ENCODE measurements at places on chromosomes 1 and 21.
A peak's percentile ranks its signal among the peaks of the same experiment; 100 is the strongest.

- DNase-seq: no peak
Observed at GRCh38 chr21:45482899-45483821, 59.1 kb downstream of the SLC19A1 start.

- DNase-seq: no peak
Observed at GRCh38 chr1:219372916-219373615, 199.4 kb downstream of the LYPLAL1 start.

- no peak for DNase-seq
Observed at GRCh38 chr1:201217851-201218250, 27.2 kb downstream of the IGFN1 start.

GRCh38 chr1:162753998-162754585 is 36.4 kb upstream of the HSD17B7 start:
- DNase-seq: no peak

DNA sequence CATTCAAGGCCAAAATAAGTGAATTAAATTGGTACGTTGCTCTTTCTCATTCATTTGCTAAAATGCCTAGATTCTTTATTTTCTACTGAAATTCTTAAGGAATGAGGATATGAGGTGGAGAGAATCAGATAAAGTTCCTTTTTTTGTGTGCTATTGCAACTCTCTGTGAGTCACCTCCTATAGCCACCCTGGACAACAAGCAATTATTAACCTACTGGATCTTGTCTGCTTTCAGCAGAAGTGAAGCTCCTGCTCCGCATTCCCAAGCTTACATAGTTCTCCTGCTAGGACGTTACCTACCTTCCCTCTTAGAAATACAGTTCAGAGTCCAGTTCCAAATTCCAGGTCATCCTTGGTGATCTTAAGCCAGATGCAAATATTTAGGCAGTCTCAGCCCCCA is 4.8 kb upstream of the KCNJ6 start:
- DNase-seq: peak; percentile 15

DNA sequence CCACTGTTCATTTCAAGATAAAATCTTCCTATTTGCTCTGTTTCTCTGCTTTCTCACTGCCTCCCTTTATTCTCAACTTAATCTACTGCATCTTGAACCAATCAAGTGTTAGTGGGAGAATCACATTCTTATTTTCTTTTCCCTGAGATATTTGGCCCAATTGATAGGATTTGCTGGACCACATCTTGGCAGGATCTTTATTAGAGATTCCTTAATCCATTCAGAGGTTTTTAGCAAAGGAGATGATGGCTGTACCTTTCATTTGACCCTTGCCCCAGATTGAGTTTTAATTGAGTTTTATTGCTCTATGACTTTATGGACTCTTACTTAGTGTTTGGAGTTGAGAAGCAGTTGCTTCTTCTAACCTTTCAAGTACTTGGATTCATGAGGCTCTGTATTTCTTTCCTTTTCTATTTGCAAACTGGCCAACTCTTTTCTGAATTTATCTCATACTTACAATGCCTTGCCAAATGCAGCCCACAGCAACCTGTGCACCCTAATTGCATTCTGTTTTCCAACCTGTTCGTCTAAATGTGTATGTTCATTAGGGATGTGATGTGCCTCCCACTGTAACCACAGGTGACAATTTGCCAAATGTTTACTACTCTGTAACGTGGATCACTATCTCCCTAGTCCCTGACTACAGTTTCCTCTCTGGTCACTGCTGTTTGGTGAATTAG is 274.8 kb upstream of the KAZN start:
- DNase-seq: no peak

GRCh38 chr1:93692983-93693591 is 11.4 kb upstream of the BCAR3 start:
- DNase-seq: peak; percentile 77

DNA sequence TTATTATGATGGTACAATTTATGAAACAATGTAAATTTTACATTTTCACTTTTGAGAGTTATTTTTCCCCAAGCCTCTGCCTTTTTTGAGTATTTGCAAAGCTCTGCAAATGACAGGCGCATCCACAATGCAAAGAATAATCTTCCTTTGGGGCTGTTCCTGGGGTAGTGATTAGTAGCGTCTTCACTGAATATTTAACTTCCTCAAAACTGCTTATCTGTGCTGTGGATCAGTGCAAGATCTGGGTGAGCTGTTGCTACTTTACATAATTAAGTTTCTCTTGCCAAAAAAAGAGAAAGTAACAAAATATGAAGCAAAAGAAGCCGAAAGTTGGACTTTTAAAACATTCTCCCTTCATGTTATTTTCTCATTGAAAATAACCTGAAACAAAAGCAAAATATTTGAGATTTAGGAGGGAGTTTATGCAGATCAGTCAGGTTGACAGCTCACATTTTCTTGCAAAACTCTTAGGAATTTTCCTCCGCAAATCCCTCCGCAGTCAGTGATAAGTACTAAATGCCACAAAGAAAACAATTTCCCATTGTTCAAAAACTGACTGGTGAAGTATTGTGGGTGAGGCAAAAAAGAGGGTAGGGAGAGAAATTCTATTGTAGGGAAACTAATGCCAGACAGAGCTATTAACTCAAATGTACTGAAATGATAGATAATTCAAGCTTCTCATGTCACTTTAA is 276.4 kb upstream of the B3GALT2 start:
- DNase-seq: peak; percentile 78

DNA sequence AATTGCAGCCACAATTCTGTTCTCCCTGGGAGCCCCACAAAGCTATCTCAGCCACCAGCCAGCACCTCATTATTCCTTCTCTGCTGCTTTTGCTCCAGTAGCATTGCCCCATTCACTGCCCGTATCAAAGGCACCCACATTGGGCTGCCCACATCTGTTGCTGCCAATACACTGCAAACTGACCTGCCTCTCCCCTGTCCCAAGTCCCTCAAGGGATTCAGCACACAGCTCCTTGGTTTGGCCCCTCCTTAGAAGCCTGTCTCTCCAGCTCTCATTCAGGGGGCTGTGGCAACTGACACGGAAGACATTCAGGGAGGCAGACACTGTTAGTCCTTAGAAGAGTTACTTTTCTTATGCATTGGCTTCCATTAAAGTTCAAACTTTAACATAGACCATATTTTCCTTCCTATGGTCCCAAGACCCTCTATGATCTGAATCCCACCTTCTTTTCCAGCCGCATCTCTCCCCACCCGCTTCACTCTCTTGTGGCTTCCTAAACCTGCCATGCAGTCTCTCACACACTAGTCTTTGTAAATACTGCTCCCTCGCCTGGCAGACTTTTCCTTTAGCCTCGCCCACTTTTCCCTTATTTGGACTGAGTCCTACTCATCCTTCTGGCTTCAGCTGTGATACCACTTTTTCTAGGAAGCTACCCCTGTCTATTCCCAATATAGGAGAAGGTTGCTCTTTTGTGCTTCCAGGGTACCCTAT is 19.3 kb upstream of the KLHDC8A start:
- peak; percentile 56 for DNase-seq

DNA sequence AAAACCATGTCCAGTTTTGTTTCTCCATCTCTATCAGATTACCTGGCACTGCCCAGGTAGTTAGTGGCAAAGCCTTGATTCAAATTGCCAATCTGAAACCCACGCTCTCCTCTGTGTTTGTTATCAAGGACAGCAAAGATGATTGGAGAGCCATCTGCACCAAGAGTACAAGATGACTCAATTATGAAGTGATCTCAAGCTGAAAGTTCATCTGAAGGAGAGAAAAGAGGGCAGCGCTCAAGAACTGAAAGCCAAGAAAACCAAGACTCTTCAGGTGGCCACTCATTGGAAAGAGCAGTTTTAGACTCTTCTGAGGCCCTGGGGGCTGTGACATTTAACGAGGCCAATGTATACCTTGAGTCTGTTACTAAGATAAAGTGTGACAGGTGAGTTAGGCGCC is 13.8 kb downstream of the RXRG start:
- no peak for DNase-seq

GRCh38 chr1:228275179-228275429 is 67.3 kb downstream of the OBSCN start:
- no peak for DNase-seq

- DNase-seq: no peak
Observed at GRCh38 chr1:210311726-210312493, 16.8 kb upstream of the HHAT start.

DNA sequence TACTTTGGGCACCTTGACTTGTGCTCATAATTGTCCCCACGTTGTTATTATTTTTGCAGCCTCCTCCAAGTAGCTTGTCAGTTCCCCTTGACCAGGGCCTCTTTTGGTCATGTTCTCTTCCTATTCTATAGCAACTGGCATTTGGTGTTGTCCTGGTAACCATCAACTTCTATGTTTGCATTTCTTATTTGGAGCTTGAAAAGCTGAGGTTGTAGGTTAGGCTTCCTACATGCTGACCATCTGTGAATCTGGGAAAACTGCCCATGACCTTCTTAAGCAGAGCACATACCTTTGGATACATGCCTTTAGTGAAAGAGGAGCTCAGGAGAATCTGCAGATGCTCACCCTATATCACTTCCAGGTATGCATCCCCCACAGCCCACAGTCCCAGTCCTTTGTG is 160.8 kb downstream of the HHAT start:
- DNase-seq: no peak

GRCh38 chr1:204652497-204652896 is 33.0 kb downstream of the LRRN2 start:
- DNase-seq: no peak

DNA sequence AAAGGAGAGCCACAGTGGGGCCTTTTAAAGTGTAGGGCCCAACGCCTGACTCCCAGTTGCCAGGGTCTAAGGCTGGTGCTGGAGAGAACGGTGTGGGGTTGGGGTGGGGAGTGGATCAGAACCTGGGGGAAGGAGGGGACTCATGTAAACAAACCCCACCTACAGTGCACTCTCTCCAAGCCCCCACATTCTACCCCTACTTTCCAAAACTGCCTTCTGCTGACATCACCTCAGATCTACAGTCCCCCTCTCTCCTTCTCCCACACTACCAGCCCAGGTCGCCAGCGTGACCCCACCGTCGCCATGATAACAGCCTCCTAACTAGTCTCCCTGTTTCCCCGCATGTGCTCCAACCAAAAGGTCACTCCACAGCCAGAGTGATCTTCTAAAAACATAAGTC is 26.6 kb downstream of the TNNT2 start:
- no peak for DNase-seq

- DNase-seq: no peak
Observed at GRCh38 chr1:228059634-228060457, 22.7 kb upstream of the ARF1 start.

GRCh38 chr1:178818416-178818815 is 52.5 kb downstream of the ANGPTL1 start:
- DNase-seq: peak; percentile 47

GRCh38 chr1:53398576-53399365 is 60.4 kb upstream of the DMRTB1 start:
- no peak for DNase-seq

GRCh38 chr1:102219463-102219862 is 222.7 kb upstream of the OLFM3 start:
- DNase-seq: no peak

DNA sequence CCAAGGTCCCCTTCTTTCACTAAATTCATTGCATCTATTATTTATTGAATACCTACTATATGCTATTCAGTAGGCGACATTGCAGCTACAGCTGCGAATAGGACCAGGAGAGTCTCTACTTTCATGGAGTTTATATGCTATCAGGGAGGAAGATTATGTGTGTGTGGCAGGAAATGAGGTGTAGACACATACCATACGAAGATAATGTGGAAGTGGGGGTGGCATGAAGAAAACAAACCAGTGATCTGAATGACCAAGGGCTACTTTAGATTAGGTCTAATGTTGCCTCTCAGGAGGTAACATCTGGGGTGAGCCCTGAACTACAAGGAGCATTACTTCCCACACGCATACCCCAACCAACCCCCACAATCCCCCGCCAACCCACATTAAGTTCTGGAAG is 1.0 kb upstream of the PPIH start:
- DNase-seq: no peak

DNA sequence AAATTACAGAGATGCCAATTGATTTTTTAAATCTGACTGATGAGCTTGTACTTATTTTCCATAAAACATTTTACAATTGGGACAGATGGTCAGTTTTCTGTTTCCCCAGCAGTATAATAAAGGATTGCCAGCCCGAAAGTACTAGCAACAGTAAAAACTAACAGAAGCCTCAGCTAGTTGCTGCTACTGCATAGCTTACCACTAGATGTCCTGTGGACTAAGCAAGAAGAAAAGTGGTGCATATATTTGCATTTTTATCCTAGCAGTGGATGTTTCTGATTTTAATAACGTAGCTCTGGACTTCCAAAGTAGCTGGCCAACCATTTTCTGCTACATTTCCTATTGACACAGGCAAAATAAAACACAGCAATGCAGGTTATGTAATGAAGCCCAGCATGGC is 241.5 kb downstream of the BARHL2 start:
- peak; percentile 46 for DNase-seq

- DNase-seq: peak; percentile 53
Observed at GRCh38 chr1:68361346-68361910, 88.3 kb downstream of the RPE65 start.

DNA sequence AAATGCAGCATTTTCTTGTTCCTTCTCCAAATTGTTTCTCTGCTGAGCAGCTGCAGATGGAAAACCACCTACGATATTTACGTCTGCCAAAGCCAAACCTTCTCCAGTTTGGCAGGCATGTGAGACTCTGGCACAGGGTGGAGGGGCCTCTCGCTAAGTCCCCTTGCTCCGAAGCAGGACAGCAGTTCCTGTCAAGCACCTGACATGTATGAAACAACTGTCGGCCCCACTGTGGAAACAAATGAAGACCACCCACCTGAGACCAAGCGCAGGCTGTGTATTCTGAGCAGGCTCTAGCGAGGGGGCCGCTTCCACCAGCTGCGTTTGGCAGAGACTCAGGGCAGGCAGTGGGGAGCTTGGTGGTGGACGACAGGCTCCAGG is 74.7 kb downstream of the RIPK4 start:
- DNase-seq: no peak

DNA sequence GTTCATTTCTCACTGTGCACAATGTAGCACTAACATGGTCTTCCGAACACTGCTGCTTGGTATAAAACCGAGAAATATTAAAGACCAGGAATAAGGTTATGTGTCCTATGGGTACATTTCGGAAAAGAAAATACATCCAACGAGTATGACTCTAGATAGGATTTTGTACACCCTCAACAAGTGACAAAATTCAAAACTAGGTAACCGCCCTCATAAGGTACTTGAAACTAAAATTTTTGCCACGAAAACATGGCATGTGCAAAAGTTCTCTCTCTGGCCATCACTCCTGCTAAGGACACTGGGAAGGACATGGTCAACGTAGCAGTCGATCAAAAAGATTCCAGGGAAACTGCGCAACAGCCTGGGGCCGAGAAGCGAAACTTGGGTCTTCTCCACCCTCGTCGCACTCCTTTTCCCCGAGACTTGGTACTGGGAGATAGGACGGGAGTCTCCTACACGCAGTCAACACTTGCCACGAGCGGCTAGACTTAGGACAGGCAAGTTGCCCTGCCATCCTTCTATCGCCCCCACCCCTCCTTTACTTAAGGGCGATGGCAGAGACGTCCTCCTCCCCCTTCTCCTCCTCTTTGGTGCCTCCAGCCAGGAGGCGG is 338 bp upstream of the TOR1AIP1 start:
- no peak for DNase-seq
